Dorsolateral prefrontal cortex (tissue), 122 donors: ENCODE measurements at places on chromosomes 6 and 20.

DNA sequence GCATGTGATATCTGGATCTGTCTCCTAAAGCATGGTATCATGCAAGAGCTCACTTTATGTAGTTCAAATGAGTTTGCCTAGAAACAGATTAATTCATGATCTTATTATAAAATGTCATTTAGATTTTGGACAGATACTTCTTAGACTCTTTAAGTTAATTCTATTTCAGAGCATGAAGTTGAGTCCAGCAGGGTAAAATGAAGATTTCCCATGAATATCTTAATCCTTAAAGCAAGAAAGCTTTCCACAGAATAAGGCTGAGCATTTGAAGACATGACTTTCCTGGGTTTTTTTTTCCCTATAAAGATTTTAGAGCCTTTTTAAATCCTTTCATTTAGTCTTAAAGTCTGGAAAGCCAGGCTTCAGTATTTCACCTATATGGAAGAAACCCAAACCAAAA, 556.0 kb upstream of the GJE1 start:
- no peak for DNase-seq

DNA sequence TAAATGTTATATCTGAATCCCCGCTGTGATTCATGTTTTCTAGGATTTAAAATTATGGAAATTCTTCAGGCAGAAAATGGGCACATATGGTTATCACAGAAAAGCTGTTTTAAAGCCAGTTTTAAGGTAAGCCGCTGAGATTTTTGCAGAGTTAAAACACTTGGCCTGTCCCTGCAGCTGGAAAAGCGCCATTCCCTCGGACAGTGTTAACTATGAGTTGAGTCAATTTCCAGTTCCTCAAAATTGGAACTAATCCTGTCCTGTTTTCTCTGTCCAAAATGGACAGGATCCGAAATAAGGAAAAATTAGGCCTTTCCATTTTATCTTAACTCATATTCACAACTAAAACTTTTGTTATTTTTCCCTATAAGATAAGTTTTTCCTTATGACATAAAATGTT, 225.2 kb downstream of the SAMD5 start:
- no peak for DNase-seq

DNA sequence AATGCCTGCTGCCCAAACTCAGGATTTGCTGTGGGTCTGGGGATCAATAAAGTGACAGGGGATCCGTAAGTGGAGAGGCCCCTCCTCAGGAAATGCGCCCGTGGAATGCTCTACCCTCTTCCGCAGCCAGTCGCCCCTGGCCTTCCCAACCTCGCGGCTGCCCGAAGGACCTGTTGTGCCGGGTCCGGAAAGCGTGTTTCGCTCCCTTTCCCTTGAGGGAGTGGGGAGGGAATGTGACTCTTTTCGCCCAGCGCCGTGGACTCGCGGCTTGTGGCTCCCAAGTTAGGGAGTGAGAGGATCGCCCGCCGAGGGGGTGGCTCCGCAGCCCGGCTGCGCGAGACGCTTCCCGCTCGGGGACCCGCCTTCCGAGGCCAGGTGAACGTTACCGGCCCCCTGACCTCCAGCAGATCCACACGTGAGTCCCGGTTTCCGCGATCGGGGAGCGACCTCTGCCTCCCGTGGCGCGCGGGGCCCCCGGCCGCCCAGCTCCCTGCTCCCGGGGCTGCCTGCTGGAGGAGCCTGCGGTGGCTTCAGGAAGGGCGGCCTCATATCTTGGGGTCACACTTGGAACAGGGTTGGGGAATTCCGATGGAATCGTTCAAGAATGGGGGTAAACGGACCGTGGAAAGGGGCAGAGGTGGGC, 666 bp downstream of the TPD52L1 start:
- no peak for DNase-seq

DNA sequence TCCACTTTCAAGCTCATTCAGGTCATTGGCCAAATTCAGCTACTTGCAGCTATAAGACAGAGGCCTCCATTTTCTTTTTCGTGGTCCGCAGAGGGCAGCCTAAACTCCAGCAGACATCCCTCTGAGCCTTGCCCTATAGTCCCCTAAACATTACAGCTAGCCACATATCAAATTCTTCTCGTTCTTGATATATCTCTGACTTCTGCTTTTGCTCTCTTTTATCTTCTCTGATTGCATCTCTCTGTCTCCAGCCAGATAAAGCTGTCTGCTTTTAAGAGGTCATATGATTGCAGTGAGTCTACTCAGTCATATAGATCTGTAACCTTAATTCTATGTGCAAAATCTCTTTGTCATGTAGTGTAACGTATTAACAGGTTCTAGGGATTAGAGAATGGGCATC, 358.4 kb upstream of the RGS17 start:
- no peak for DNase-seq

GRCh38 chr6:125792680-125793079, 1.9 kb downstream of the NCOA7 start:
- DNase-seq, result no peak

DNA sequence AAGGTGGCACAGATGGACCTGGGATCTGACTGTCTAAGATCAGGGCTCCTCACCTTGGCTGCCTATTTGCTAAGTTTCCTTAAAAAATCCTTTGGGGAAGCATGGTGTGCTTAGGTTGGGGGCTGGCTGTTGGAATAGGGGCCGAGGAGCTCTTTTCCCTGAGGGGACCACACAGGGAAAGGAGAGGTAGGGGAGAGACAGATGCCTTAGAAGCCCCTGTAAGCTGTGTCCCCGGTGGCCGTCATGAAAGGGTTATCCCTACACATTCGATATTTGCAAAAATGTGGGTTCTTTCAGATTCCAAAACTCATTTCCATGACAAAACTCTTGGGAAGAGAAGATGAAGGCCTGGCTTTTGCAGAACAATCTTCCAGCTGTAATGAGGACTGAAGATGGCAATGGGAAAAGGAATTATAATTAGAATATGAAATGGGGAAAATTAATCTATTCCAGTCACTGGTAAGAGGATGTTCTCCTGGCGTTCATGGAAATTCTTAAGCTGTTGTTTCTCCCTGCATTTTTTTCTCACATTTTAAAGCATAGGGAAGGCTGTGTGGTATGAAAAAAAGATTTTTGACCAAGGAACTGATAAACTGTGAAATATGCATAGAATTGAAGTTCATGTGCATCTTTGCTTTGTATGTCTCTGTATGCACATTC, 53.8 kb downstream of the TOX2 start:
- no peak for DNase-seq

DNA sequence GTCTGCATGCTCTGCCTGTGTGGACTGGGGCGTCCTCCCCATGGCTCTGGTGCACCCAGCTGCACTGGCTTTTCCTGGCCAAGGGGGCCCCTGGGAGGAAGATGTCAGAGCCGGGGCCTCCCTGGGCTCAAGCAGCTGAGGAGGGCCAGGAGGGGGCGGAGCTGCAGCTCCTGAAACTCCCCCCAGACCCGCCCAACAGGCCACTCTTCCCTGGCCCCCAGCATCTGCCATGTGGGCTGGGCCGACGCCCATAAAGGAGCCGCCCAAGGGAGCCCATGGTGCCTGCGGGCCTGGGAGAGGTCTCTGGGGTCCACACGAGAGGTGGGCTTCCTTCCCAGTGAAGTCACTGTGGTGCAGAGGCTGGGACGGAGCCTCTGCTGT, 4.0 kb downstream of the RBBP8NL start:
- no peak for DNase-seq

- DNase-seq, result peak; percentile 65
These were observed 120.8 kb downstream of the OR2B2 start for GRCh38 chr6:27791182-27791943.

DNA sequence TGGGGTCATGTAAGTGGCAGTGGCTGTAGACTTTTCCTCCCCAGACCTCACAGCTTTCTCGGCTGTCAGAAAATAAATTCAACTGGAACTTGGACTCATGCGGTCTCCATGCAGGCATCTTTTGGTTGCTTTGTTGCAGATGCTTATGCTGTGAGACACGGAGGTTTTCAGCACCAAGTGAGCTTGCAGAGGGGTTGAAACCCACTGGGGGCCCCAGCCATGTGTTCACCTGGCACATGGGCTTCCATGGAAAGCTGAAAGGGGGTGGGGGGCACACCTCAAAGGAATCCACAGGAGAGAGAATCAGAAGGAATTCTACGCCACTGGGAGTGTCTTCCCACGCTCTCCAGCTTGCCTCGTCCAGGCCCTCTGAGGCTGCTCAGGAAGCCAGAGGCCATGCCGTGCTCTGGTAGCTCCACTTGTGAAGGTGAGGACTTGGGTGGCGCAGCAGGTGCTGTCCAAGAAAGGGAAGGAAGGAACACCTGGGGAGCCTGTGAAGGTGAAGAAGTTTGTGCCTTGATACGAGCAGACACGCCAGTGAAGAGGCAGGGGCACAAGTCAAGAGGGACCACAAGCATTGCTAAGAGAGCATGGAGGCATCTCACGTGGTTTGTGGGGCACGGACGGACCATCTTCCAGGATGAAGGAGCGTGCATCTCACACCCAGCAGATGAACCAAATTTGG, 134.3 kb upstream of the PMEPA1 start:
- DNase-seq, result no peak

DNA sequence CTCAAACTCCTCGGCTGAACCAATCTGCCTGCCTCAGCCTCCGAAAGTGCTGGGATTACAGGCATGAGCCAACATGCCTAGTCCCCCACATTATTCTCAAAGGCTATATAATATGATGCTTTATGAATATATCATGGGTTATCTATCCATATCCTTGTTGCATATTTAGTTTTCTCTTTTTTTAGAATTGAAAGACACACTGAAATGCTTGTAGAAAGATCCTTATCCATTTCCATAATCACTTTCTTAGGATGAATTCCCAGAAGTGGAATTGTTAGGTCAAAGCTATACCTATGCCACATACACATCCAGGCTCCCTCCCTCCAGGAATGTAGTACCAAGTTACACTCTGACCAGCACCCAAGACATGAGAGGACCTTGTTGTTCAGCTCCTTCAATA, 2.5 kb upstream of the ARFGEF3 start:
- no peak for DNase-seq

DNA sequence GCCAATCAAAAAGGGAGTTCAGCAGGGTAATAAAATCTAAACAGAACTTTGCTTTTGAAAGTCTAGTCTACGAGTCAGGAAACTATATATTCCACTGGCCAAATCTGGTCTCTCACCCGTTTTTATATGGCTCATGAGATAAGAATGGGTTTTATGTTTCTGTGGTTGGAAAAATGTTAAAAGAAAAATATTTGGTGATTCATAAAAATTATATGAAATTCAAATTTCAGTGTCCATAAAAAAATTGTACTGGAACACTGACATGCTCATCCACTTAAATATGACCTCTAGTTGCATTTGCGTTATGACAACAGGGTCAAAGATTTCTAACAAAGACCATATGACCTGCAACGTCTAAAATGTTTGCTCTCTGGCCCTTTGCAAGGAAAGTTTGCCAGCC, 22.3 kb upstream of the LAMP5 start:
- no peak for DNase-seq
